ENCODE measurements at places on chromosomes 1 and 21.
A peak's percentile ranks its signal among the peaks of the same experiment; 100 is the strongest.

- no peak for DNase-seq
These were observed 477.9 kb downstream of the LMO4 start for GRCh38 chr1:87806379-87807094.

DNA sequence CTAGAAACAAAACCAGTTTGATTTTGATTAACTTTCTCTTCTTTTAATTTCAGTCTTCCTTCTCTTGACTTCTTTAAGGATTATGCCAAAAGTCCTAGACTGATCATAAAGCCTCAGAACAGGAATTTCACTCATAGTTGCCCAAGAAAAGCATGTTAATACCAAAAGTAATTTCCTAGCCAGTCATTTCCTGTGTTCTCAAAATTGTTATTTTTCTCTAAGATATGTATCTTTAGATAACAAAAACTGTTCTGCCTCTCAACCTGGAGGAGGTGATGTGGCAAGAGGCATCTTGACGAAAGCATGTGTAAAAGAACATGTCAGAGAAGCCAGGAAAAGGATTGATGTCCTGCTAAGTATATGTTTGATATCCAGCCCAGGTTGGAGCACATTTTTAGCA, 78.0 kb upstream of the IPO9 start:
- DNase-seq, result no peak

DNA sequence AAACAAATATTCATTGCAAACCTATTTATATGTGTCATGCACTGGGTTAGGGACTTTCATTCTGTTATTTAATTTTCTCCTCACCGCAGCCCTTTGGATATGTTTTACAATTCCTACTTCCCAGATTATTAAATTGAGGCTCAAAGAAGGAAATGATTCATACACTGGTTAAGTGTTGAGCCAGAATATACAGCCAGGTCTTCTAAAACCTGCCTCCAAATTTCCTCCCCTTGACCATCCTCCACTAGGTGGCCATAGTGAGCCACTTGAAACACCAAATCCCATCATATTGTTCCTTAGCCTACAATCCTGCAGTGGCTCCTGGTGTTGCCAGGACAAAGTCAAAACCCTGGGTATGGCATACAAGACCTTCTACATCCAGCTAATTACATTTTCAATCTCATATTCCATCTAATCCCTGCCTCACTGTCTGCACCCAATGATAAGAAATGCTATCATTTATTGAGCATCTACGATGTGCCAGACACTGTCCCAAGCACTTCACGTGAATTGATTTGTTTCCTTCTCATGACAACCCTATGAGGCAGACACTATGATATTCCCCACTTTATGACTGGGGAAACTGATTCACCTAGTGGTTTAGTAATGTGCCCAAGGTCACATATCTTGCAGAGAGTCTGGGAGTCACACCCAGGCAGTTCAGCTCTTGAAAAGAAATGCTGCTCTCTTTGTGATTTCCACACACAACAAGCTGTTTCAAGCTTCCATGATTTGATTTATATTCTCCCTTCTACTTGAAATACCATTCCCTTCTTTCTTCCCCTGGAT, 23.6 kb upstream of the KIRREL1 start:
- DNase-seq, result no peak

DNA sequence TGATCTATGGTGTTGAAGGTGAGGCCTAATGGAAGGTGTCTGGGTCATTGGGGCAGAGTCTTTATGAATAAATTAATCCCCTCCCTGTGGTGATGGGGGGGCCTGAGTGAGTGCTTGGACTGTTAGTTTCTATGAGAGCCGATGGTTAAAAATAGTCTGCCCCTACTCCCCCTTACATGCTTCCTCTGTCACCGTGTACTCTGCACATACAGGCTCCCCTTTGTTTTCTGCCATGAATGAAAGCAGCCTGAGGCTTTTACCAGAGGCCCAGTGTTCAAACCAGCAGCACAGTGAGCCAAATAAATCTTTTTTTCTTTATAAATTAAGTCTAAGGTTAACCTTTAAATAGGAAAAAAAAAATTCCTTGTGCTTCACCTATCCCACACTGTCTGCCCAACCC, 657.0 kb downstream of the AMY1C start:
- no peak for DNase-seq

GRCh38 chr1:24454673-24455072, 39.1 kb downstream of the NIPAL3 start:
- no peak for DNase-seq

DNA sequence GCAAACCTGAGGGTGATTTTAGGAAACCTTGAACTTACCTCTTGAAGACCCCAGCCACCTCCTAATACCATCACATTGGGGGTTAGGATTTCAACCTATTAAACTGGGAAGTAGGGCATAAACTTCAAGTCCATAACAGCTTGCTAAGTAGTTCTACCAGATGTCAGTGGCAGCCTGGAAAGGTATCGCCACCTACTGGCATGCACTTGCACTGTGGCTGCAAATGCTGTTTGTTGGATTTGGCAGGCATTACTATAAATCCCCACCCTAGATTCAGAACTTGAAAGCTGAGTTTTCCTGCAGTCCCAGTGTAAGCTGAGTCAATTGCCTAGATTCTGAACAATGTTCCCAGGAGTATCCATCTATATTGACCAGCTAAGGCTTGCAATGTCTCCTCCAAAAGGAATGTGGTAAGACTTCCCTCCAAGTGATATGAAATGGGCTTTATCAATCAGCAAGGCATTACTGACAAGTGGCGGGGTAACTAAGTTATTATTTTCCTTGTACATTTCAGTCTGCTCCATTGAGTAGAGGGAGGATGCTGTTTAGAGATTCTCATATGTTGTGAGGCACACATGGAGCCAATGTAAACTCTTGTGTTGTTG, 474.5 kb downstream of the PTPRC start:
- DNase-seq, result peak; percentile 63

- DNase-seq, result no peak
These were observed 29.4 kb upstream of the RBM15 start for GRCh38 chr1:110309767-110310166.

DNA sequence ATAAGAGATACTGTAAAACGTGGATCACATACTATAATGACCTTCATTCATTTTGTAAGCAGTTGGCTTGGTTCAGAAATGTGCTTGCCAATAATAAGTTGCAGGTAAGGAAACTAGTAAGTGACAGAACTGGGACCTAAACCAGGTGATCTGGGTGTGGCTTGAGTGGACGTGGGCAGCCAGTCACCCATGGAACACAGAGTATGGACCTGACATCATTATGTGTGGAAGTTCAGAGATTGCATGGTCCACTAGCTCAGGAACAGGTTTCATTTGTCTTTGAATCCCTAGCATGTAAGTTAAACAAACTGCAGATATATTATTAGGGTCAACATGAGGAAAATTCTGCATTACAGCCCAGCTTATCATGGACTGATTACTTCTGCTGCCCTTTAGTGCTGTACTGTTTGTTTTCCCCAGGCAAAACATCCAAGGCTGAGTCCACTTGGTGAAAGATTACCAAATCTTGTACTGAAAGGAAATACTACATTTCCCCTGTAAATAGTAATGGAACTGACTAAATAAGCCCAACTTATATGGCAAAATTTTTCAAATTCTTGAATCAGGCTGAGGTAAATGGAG, 327.3 kb upstream of the SGIP1 start:
- no peak for DNase-seq

DNA sequence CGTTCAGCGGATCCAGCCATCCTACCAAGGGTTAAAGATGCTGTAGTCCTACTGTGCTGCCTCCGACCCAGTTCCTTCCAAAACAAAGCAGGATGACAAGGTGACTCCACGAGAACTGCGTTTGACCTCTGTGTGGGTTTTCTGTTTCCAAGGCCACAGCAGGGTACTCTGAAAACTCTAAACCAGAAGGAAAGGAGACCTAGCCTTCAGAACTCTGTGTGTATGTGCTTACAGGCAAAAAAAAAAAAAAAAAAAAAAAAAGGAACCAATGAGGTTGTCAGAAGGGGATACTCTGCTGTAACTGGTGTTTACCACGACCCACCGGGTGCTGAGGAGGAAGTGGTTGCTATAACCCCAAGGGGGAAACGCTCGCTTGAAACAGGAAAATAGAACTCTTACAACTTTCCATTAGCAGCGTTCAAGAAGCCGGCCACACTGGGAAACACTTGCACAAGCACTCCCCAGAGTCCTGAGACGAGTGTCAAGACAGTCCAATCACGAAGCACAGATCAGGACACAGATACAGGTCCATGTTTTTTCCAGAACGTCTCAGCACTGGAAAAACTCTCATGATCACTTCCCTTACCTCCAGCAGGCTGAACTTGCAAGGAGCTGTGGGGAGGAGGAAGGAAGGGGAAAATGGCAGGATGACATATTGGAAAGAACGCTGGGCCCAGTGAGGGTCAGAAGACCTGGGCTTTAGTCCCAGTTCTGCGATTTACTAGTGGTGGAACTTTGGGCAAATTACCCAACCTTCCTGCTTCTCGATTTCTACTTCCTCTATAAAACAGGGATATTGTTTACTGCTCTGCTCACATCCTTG, 64.0 kb downstream of the ITPKB start:
- DNase-seq, result no peak

DNA sequence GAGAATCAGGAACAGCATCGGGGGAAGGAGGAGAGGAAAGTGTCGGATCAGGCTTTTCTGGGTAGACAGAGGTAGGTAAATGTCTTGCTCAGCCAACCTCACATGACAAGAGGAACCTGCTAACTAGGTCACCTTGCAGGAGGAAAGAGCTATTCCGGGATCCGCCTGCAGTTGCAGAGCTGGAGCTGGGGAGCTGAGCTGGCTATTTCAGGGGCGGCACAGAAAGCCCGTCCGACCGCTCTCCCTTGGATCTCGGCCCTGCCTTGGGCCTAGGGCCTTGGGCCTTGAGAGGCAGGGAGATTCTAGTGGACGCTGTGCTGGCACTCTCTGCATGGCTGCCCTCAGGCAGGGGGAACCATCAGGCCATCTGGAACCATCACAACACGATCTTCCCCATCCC, 56.5 kb upstream of the CTPS1 start:
- no peak for DNase-seq

DNA sequence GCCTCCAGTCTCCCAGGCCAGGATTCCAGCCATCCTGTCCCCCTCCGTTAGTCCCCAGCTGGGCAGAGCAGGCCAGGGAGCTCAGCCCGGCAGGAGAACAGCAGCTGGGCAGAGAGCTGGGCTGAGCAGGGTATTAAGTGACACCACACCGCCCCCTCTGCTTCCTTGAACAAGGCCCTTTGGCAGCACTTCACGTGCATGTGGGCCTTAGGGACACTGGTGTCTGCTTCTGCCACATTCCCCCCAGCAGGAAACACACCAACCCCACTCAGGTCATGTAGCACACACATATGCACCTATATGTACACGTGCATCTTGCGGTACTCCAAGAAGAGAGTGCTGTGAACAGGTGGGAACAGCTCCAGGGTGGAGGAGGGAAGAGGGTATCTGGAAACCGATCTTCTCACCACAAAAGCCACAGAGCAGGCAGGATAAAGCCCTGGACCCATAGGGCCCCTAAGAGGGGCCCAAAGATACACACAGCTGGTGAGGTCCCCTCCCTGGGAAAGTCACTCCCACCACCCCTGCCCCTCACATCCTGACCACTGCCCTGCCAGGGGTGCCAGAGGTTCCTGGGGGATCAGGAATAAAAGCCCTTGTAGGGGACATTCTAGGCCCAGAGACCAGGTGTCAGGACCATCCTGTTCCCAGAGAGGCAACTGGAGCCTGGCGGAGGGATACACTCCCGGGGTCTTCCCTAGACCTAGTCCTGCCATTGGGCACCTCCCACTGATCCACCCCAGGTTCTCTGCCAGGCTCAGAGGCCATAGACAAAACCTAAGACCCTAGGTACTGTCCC, 4.5 kb downstream of the EPHA2 start:
- DNase-seq, result no peak

- DNase-seq, result no peak
These were observed 295.6 kb downstream of the S1PR1 start for GRCh38 chr1:101532377-101532776.

GRCh38 chr21:35543746-35544145, 494.6 kb upstream of the RUNX1 start:
- no peak for DNase-seq
